Stimulated activated naive CD4-positive, alpha-beta T cell treated with Interleukin-2 at 50 U/mL for 16 hours (primary cell): ENCODE measurements at places on chromosomes 11 and 22.

GRCh38 chr11:9143721-9144120, 52.3 kb upstream of the SCUBE2 start:
- no peak for DNase-seq

GRCh38 chr11:8838248-8838647, 72.7 kb upstream of the AKIP1 start:
- DNase-seq: no peak

- DNase-seq: no peak
Observed at GRCh38 chr22:50535113-50535512, 5.3 kb upstream of the TYMP start.

- DNase-seq: peak; percentile 16
Observed at GRCh38 chr11:2300936-2301630, 635 bp downstream of the C11orf21 start.

DNA sequence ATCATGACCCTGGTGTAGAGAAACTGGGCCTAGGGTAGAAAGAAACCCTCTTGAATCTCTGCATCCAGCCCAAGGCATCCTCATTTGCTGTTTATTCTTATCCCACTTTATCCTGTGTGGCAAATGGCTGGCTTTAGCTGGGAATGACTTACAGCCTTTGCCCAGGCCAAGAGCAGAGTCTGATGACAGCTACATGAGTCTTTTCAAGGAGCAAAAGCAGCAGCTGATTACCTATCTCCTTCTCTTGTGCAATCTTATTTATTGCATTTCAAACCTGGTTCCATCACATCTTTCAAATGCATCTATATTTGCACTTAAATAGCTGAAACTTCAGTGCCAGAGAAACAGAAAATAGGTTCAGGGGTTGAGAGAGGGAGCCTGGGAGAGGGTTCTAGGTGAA, 26.1 kb downstream of the SYT13 start:
- DNase-seq: no peak

DNA sequence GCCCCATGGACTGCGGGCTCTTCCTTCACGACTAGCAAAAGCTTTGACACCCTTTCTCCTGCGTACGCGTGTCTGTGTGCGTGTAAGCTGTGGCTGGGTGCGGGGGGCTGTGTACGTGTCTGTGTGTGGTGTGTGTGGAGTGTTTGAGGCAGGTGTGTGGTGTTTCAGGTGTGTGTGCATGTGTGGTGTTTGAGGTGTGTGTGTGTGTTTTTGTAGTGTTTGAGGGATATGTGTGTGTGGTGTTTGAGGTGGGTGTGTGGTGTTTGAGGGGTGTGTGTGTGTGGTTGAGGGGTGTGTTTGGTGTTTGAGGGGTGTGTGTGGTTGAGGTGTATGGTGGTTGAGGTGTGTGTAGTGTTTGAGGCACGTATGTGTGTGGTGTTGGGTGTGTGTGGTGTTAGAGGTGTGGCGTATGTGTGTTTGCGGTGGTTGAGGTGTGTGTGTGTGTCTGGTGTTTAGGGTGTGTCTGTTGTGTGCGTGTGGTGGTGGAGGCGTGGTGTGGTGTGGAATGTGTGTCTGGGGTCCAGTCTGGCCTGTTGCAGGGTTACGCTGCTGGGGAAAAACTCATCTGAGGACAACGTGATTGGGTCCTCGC, 687 bp upstream of the ARSA start:
- no peak for DNase-seq

DNA sequence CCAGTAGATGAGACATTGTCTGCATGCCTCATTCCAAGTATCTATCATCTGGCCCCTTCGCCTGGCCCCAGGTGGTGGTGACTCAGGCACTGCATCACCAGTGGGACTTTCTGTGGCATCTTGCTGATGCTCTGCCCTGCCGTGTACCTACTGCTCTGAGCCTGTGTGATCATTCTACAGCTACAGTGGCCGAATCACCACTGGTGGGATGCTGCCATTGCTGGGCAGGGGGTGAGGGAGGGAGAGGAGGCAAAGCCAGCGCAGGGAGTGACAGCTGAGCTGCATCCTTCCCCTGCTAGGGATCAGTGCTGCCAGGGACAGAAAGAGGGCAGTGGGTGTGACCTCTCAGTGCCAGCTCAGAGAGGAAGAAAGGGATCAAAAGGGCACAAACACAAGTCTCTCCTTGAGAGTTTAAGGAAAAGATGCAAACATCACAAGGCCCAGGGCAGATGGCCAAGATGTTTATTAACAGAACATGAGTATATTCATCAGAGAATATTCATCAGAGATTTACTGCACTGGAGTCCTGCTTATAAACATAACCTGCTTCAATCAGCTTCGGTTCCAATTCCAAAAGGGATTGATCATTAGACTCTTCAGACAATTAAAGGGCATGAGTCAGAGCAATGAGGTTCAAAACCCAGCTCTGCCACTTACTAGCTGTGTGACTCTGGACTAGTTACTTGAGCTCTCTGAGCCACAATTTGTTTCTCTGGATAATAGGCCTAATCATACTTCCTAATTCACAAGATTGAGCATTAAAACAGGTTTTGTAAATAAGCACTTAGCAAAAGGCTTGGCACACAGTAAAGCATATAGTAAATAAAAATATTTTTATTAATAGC, 109.8 kb downstream of the NAT10 start:
- DNase-seq: peak; percentile 69

- no peak for DNase-seq
Observed at GRCh38 chr11:4459500-4459899, 10.4 kb downstream of the OR52K2 start.

GRCh38 chr22:49567899-49568750, 259.5 kb downstream of the BRD1 start:
- DNase-seq: no peak

DNA sequence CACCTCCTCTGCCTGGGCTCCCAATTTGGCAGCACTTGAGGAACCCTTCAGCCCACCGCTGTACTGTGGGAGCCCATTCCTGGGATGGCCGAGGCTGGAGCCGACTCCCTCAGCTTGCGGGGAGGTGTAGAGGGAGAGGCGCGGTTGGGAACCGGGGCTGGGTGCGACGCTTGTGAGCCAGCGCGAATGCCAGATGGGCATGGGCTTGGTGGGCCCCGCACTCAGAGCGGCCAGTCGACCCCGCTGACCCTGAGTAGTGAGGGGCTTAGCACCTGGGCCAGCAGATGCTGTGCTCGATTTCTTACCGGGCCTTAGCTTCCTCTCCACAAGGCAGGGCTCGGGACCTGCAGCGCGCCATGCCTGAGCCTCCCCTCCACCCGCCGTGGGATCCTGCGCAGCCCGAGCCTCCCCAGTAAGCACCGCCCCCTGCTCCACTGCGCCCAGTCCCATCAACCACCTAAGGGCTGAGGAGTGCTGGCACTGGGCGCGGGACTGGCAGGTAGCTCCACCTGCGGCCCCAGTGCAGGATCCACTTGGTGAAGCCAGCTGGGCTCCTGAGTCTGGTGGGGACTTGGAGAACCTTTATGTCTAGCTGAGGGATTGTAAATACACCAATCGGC, 58.3 kb upstream of the DEFB108B start:
- DNase-seq: no peak

- no peak for DNase-seq
Observed at GRCh38 chr11:126317756-126318573, 14.1 kb downstream of the DCPS start.

GRCh38 chr11:35036639-35037038, 102.3 kb upstream of the CD44 start:
- no peak for DNase-seq

GRCh38 chr11:64545619-64546018, 45.4 kb upstream of the SLC22A12 start:
- DNase-seq: no peak

DNA sequence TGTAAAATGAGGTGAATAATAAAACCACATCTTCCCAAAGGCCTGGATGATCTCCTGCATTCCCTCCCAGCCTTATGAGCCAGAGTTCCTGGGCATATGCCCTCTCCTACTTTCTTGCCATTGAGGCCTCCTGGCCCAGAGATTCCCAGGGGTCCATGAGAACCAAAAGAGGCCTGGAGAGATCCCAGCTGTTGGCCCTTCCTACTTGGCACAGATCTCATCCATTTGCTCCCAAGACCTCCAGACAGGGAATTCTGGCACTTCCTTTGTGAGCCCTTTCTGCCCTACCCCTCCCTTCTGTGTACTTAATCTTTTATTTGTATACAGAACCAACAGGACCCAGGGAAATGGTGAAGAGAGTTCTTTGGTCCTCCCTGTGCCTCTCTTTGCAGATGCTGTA, 21.4 kb downstream of the POU2F3 start:
- no peak for DNase-seq

- DNase-seq: no peak
Observed at GRCh38 chr22:30495041-30495784, 10.3 kb downstream of the SEC14L4 start.

- no peak for DNase-seq
Observed at GRCh38 chr11:110573411-110573810, 138.8 kb downstream of the ARHGAP20 start.

GRCh38 chr22:28034760-28035401, 115.8 kb upstream of the PITPNB start:
- DNase-seq: no peak

- DNase-seq: no peak
Observed at GRCh38 chr22:34122042-34122441, 201.8 kb upstream of the LARGE1 start.

GRCh38 chr22:41766476-41766875, 34.0 kb upstream of the CCDC134 start:
- no peak for DNase-seq

DNA sequence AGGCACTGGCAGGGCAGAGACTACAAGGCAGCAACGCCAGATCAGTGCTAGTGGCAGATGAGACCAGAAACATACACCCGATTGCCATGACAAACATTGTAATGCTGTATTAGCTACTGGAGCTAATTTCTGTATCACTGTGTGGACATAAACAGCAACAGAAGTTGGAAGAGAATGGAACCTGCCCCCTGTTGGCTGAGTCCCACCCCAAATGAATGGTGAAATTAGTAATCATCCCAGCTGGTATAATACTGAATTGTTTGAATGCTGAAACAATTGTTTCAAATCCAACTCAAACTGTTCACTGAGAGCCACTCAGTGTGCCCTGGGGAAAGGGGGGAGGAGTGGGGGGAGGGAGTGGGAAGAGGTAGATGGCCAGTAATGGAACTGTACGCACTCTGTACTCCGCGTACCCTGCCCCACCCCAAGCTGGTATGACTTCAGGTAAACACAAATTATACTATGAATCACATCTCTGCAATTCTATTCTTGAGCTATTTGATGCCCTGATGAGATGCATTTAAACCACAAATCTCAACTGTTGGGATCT, 11.2 kb upstream of the BIRC3 start:
- no peak for DNase-seq

DNA sequence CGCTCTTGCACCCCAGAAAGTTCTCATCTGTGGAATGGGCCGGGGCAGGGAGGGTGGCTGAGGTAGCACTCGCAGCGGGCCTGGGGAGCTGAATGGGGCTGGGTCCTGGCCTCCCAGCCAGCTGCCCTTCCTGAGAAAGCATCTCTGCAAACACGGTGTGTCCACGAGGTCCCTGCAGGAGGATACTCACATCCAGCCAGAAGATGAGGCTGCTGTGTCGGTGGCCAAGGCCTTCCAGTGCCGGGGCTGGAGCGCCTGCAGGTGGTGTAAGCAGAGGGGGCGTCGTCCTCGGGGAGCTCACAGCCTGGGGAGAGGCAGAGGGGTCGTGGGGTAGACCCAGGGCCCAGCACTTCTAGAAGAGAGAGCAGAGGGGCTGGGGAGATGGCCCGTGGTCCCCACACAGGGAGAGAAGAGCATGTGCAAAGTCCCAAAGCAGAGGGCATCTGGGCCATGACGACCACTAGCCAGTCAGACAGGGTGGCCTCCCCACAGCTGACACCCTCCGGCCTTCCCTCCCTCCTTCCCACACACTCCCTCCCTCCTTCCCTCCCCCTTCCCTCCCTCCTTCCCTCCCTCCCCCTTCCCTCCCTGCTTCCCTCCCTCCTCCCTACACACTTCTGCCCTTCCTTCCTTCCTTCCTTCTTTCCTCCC, 97.9 kb downstream of the WNT7B start:
- DNase-seq: no peak

DNA sequence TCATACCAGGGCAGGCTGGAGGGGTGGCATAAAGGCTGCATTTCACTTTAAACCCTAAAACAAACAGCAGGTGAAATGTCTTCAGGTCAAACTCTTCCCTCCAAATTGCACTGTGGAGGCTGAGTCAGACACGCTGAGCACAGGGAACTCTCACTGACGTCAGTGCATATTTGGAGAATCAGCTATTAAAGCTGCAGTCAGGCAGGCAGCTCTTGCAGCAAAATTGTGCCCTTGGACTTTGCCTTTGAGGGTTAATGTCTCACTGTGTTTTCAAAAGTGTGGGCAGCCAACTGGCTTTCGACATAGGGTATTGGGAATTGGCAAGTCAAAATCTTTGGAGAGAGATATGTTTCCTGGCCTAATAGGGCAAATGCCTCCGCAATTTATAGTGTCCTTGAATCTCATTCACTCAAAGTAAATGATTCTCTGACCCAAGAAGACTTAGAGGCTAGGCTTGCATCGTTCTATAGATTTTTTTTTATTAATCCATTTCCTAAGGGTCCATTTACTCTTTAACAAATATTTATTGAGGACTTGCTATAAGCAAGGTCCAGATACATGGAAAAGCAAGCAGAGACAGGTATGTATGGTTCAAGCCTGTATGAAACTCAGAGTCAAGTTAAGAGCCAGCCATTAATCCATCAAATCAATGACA, 27.7 kb upstream of the SMCO4 start:
- DNase-seq: no peak

GRCh38 chr22:30890686-30891442, 77.7 kb downstream of the MORC2 start:
- no peak for DNase-seq

- DNase-seq: no peak
Observed at GRCh38 chr11:110991661-110992355, 253.7 kb upstream of the POU2AF2 start.

DNA sequence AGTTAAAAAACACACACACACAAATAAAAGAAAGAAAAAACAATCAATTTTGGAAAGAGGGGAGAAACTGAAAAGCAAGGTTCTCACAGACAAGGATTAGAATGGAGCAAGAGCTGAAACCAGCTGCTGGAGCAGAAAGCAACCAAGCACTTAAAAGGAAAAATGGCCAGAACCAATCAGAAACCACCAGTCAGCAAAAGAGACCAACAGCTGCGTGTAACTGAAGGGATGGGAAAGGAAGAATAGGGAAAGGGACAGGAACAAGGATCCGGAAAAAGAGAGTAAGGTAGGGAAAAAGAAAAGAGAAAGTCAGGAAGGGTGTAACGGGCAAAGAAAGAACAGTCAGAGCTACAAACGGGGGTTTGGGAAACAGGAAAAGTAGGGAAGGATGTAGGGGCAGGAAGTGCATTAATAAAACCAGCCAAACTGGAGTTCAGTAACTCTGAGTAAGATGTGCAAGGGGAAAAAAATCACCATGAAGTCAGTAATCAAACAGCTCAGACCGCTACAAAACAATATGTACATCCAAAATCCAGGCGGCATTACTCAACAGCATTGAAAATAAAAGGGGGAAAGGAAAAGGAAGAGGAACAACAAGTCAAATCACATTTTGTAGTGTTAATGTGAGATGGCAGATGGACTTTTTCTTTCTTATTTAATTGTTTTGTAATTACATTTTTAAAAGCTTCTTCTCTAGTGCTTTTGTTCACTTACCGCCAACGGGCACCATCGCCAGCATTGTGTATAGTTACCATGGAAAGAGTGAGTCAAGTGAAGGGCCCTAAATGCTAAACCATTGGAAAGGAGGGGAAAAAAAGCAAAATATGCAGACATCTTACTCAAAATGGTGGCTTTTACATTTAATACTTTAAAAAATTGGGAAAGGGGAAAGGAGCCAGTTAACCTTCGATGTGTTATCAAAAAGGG, 49.2 kb downstream of the APOL5 start:
- DNase-seq: no peak
